Activated T-cell treated with anti-CD3 and anti-CD28 coated beads for 48 hours (primary cell): ENCODE measurements at places on chromosomes 12 and 14.

- no peak for DNase-seq
Measured at GRCh38 chr12:9333161-9333560, 125.0 kb upstream of the PZP start.

DNA sequence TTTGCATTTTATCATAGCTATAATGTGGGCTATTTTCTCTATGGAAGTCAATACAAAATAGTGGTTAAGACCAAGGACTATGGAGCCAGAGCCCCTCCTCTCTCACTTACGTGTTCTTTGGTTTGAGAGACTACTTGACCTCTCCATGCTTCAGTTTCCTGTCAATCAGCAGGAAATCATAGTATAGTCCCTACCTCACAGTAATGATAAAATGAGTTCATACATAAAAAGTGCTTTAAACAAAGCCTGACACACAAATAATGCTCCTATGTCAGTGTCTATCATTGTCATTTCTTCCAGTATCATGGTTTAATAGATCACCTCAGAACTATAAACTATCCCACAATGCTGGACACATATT lies 90.4 kb downstream of the MED13L start:
- DNase-seq = no peak

GRCh38 chr12:108495054-108495453 lies 20.0 kb upstream of the FICD start:
- peak; percentile 29 for DNase-seq

- DNase-seq = no peak
Measured at GRCh38 chr14:36659010-36659821, 2.4 kb upstream of the PAX9 start.

DNA sequence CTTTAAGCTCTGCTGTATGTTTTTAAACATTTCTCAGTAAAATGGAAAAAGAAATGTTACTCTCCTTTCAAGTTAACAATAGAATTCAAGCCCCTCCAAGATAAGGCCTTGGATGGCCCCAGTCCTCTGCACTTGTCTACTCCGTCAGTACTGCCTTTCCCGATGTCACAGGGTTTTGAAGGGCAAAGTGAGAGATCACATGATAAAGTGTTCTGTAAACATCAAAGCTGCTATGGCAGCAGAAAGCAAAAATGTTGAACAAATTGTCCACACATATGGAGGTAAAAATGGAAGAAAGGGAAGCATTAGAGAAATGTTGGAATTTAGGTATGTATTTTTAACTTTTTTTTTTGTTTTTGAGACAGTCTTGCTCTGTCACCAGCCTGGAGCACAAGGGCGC lies 33.5 kb upstream of the CDK2AP1 start:
- DNase-seq = no peak

DNA sequence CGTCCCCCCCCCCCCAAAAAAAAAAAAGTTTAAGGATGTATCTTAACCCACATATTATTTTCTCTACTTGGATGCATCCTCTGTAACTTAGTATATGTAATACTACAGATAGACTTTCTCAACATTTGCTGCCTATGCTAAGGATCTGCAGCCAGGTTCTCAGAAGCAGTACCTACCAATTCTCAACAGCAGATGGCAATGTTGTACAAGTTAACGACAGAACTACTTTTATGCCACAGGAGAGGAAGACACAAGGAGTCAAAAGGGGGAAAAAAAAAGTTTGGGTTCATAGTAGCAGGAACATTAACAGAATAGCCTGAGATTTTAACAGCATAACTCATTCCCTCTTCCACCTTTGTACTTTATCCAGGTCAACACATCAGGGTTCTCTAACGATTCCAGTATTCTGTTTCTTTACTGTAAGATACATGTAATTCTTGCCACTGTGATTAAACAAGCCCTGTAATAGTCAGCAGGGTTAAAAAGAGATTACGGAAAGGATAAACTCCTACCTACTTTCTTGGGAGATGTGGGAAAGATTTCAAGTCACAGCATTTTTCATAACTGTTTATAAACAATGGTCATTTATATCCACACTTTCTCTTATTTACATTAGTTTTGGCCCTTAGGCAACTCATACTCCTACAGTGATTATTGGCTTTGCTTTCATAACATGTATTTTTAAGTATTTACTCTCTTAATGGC lies 5.7 kb upstream of the NEK9 start:
- DNase-seq = no peak

- DNase-seq = no peak
Measured at GRCh38 chr14:104385111-104385510, 194.5 kb upstream of the C14orf180 start.

DNA sequence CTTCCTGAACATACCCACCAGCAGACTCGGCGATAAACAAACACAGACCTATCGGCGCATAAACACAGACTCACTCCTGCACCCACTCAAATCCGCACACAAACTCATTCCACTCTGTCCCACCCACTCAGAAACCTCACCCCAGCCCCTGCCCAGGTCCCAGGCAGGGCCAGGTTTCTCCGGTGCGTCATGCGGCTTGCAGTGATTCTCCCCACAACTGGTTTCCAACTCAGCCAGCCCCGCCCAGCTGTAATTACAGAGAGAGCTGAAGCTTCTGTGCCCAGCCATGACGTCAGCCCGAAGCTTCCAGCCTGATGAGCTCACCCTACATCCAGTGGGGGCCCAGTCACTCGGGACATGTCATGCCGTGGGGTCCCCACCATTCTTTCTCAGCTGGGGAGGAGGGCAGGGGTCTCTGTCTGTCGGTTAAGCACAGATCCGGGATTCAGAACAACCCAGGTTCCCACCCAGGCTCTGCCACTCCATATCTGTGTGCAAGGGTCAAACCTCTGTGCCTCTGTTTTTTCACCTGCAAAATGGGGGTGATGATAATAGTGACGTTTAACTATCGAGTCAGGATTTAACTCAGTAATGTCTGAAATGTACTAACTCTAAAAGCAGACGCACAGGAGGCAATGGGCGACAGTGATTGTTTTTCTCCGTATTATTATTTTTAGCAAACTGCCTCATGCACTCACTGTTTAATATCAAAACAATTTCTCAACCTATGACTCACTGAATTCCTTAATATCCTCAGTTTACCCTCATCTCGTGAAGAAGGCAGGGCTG lies 2.3 kb upstream of the HSPB8 start:
- DNase-seq = no peak

GRCh38 chr14:22225516-22226140 lies 363.4 kb downstream of the DAD1 start:
- DNase-seq = no peak

- no peak for DNase-seq
Measured at GRCh38 chr12:51465491-51465890, 40.9 kb downstream of the SLC4A8 start.

DNA sequence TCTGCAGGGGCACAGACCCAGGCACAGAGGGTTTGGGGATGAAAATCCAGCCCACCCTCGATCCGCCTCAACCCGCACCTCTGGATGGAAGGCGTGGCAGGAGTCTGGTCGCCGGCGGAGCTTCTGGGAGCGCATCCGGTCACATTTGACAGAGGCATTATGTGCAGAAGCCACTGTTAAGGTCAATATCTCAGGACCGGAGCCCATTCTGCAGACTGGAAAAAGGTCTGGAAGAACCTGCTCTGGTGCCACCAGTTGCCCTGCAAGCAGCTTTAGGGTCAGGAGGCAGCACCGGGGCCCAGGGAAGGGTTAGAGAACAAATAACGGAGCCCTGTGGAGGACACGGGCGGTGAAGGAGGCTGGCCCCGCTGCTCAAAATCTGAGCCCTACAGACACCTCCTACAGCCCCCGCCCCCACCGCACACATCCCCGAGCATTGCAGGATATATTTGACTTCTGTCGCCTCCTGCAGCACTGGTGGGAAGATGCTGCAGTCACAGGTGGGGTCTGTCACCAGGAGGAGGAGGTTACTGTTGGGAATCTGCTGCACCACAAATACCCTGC lies 25.1 kb upstream of the LRTM2 start:
- no peak for DNase-seq

DNA sequence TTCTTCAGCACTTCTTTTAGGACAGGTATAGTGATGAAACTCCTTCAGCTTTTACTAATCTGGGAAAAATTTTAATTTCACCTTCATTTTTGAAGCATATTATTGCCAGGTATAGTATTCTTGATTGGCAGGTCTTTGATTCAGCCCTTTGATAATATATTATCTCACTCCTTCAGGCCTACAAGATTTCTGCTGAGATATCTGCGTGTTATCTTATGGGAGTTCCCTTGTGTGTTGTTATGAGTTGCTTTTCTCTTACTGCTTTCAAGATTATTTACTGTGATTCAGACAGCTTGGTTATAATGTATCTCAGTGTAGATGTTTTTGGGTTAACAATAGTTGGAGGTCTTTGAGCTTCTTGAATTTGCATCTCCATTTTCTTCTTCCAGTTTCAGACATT lies 87.4 kb downstream of the ATF7IP start:
- DNase-seq = no peak

GRCh38 chr14:99079061-99079727 lies 192.8 kb downstream of the BCL11B start:
- no peak for DNase-seq

GRCh38 chr14:71606575-71606974 lies 325.7 kb upstream of the RGS6 start:
- no peak for DNase-seq

GRCh38 chr14:68361231-68361630 lies 431.6 kb downstream of the ZFP36L1 start:
- no peak for DNase-seq

- no peak for DNase-seq
Measured at GRCh38 chr12:56339158-56339422, 406 bp downstream of the IL23A start.

- peak; percentile 27 for DNase-seq
Measured at GRCh38 chr12:66188584-66189485, at the start of gene IRAK3. TSS of gene IRAK3 (plus strand) at chr12:66189214. CDS start at chr12:66189300, 86 bp downstream.

- no peak for DNase-seq
Measured at GRCh38 chr14:31943217-31943799, 133.8 kb upstream of the ARHGAP5 start.

- no peak for DNase-seq
Measured at GRCh38 chr12:125050446-125050845, 14.8 kb upstream of the AACS start.

- DNase-seq = peak; percentile 21
Measured at GRCh38 chr14:38721822-38722431, 381.1 kb downstream of the SEC23A start.

- DNase-seq = no peak
Measured at GRCh38 chr14:70721542-70721941, 79.8 kb downstream of the TTC9 start.

DNA sequence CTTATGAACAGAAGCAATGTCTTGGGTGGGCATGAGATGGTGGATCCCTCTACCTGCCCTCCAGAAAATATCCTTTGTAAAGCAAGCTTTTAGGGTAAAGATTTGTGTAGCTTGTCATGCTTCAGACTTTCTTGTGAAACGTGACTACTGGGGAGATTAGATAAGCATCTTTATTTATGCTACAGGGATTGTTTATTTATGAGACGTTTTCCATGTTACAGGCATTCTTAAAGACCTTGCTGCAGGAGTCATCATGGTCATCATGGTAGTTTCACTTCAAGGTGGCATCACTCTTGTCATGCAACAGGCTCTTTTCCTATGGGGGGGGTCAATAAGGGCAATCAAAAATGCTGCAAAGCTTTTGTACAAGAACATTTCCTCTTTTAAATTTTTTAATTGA lies 8.2 kb upstream of the MIS18BP1 start:
- DNase-seq = no peak

- DNase-seq = no peak
Measured at GRCh38 chr12:67388331-67389138, 119.4 kb downstream of the CAND1 start.

DNA sequence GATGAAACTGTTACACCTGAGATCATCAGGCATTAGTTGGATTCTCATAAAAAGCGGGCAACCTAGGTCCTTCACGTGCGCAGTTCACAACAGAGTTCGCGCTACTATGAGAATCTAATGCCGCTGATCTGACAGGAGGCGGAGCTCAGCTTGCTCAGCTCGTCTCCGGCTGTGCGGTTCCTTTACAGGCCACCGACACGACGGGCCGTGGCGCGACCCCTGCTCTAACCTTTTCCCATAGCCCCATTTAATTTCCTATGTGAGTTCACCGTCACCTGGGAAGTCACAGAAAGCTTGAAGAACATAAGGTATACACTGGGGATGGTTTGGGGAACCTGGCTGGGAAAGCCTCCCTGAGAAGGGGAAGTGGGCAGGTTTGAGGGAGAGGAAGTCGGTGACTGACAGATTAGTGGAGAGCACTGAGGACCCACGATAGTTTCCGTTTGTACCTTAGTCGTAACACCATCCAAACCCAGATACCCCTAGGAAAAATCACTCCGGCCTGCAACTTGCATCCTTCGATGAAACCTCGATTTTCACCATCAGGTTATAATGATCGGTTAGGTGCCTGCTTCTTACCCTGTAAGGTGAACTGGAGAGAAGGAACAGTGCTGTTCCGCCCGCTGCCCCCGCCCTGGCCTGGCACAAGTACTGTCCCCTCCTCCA lies 2.8 kb upstream of the AAAS start:
- DNase-seq = peak; percentile 48

DNA sequence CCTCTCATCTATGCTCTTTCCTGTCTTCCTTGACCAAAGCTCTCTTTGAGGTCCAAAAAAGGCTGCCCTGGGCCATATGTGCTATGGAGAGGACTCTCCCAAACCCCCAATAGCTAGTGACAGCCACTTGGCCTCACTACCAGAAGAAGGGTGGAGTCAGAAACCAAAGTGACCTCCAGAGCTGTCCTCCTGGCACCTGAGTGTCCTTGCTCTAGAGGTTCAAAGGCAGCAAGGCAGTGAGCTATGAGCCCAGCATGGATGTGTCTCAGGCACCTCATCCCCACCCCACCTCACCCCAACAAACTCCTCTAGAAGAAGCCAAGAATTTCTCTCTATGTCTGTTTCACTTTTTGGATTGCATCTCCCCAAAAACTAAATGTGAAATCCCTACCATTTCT lies 4.1 kb upstream of the AQP5 start:
- no peak for DNase-seq

DNA sequence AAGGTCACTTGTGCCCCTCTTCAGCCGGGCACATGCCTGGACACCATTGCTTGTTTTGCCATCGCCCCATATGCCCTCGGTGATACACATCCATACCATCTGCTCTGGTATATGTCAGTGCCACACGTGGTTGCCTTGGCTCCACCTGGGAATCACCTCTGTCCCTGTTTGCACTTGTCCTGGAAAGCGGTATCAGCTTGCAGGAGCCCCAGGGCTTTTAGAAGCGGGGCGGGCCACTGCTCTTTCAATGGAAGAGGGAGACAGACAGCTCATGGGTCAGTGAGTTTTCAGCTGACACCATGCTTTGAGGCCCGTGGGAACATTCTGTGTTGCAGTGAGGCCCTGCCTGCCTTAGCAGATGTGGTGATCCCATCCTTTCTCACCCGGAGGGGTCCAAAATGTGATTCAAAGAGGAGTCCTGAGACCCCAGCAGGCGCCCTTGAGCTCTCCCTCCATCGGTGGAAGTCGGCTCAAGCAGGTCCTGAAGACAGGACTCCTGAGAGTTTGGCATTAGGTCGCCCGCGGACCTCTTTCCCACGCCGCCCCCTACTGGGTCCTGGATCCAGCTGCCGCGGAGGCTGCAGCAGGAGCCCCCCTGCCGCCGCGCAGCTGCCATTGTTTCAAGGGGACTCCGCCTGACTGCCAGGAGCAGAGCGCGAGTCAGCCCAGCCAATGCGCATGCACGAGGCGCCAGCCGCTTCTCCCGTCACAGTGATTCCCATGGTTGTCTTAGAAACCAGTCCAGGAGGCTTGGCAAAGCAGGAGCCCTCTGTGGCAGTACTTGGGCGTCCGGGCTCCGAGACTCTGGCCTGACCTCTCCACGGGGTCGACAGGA lies 773.2 kb upstream of the ALG10B start:
- no peak for DNase-seq

- no peak for DNase-seq
Measured at GRCh38 chr12:85834378-85834777, 1.8 kb downstream of the RASSF9 start.
